ENCODE measurements at places on chromosomes 2 and 18. TPM values are rescaled to one million over a fixed set of nuclear protein-coding genes. Genes with fewer than 3 reads are reported as not detected.

DNA sequence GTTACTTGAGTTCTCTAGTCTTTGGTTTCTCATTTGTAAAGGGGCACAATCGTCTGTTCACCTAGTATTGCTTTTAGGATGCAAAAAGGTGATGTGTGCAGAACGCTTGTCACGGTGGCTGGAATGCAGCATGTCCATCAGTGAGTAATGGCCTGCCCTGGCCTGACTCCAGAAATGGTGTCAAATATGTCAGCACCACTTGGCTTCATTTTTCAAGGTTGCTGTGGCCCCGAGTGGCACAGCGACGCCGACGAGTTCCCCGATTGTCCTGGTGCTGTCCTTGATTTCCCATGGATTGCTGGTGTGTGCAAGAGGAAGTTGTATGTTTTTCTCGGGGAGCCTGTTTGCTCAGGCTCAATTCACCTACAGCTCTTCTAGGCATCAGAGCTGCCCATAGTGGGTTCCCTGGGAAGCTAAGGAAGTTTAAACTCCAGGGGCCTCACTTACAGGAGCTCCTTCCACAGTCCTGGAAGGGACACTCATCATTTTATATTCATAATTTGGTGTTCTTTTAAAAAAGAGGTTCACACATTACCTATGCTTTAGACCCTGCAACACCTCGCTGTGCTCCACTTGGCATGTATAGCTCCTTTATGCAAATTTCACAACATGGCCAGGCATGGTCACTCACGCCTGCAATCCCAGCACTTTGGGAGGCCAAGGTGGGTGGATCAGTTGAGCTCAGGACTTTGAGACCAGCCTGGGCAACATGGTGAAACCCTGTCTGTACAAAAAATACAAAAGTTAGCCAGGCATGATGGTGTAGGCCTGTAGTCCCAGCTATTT is 25.6 kb upstream of the ZNF407 start:
- H3K4me3 ChIP-seq: no peak overlapping the region
- H3K36me3 ChIP-seq: no peaks in the 10 kb centered on the region
- DNase-seq: no peak
- H3K4me1 ChIP-seq: no peaks in the 10 kb centered on the region
- peaks cover 11% of the 10 kb centered on the region for H3K27me3 ChIP-seq

- no peak for DNase-seq
- no peaks in the 10 kb centered on the region for H3K4me1 ChIP-seq
- peaks cover 4% of the 10 kb centered on the region for H3K27me3 ChIP-seq
- H3K36me3 ChIP-seq: no peaks in the 10 kb centered on the region
- no peak overlapping the region for H3K4me3 ChIP-seq
- no peak overlapping the region for H3K27ac ChIP-seq
These were observed 40.1 kb upstream of the PLEKHM3 start for GRCh38 chr2:208065476-208065875.

DNA sequence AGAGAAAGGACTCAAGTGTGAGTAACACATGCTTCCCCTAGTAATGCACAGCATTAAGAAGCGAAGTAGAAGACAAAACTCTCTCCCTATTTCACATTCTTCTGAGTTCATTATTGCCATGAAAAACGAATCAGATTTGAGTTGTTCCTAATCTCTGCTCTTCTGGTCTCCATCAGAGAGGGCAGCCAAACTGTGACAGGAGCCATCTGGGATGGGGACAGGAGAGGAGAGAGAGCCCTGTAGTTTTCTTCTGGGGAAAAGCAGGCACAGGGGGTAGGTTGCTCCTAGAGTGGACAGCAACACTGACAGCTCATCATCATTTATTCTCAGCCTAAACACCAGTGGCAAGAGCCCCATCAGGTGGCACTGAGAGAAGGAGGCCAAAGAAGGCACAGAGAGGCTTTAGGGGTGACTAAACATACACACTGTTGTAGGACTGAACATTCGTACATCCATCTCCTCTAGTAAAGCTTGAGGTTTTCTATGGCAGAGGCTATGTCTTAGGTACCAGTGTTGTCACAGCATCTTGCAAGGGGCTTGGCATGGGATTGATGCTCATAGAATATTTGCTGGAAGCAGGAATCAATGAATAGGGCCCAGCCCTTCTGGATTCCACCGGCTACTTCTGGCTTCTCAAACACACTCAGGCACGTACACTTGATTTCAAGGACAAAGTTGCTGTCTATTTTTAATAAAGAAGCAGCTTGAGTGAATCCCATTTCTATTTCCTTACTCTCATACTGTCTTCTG is 33.1 kb downstream of the SLC8A1 start:
- H3K4me1 ChIP-seq: no peaks in the 10 kb centered on the region
- no peaks in the 10 kb centered on the region for H3K36me3 ChIP-seq
- no peak overlapping the region for H3K27ac ChIP-seq
- H3K27me3 ChIP-seq: no peaks in the 10 kb centered on the region

GRCh38 chr2:3102081-3102921 is 275.3 kb downstream of the EIPR1 start:
- peaks cover 17% of the 10 kb centered on the region for H3K27me3 ChIP-seq
- H3K36me3 ChIP-seq: no peaks in the 10 kb centered on the region
- no peak overlapping the region for H3K4me3 ChIP-seq
- DNase-seq: no peak
- H3K27ac ChIP-seq: no peak overlapping the region

- peaks cover 63% of the 10 kb centered on the region for H3K4me1 ChIP-seq
- H3K36me3 ChIP-seq: peaks cover 6% of the 10 kb centered on the region
- no peaks in the 10 kb centered on the region for H3K27me3 ChIP-seq
- H3K4me3 ChIP-seq: no peak overlapping the region
- no peak for DNase-seq
- peak overlapping the region; percentile 6 for H3K27ac ChIP-seq
These were observed 77.2 kb downstream of the CD28 start for GRCh38 chr2:203783496-203784203.

DNA sequence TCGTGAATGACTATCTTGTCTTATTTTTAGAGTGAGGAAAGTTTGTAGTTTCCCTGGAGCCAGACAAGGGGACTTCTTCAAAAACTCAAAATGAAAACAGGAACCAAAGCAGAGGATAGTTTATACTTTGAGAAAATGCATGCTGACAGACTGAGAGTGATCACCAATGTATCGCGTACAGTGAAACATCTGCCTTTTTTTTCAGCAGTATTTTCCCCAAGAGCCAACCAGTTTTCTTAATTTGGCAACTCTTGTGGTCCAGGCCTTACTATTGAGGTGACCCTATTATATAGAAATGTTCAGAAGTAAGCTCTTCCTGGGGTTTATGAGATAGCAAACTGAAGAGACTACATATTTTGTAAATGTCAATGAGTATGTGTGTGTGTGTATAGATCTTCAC is 153.7 kb upstream of the VRK2 start:
- H3K27me3 ChIP-seq: peaks cover 6% of the 10 kb centered on the region
- no peak overlapping the region for H3K27ac ChIP-seq
- no peak for DNase-seq
- H3K4me1 ChIP-seq: no peaks in the 10 kb centered on the region

DNA sequence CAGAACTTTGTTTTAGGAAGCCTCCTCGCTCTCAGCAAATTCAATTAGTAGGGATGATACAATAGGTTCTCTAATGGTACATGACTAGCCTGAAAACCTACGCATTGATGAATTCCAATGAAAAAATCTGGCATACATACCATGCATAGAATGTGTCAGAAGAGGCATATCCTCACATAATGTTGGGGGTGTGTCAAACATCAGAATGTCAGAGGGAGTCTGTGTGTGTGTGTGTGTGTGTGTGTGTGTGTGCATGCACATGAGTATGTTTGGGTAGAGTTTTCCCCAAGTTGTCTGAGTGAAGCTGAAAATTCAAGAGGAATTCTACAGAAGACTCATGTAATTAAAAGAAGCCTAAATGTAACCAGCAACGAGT is 78.5 kb downstream of the FIGN start:
- H3K4me3 ChIP-seq: no peak overlapping the region
- H3K4me1 ChIP-seq: no peaks in the 10 kb centered on the region
- no peaks in the 10 kb centered on the region for H3K36me3 ChIP-seq
- DNase-seq: no peak

DNA sequence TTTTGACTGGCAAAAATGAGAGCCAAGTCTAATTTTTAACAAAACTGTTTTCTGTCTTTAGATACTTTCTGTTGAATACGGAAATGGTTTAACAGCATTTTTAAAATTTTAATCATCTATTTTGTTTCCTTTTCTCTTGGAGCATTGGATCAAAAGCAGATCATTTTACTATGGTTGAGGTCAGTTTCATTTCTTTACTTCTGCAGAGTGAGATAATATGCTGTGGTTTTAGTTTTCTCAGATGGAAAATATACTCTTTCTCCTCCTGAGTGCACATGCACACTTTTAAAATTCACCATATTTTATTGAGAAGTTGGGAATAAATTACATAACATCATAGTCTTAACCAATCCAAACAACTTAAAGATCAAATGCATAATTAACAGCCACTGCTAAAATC is 283.3 kb downstream of the SLC8A1 start:
- H3K4me3 ChIP-seq: no peak overlapping the region
- no peaks in the 10 kb centered on the region for H3K36me3 ChIP-seq

GRCh38 chr18:6370886-6371635 is 43.6 kb downstream of the L3MBTL4 start:
- no peak for DNase-seq
- no peaks in the 10 kb centered on the region for H3K27me3 ChIP-seq
- H3K4me3 ChIP-seq: no peak overlapping the region
- H3K36me3 ChIP-seq: no peaks in the 10 kb centered on the region

- H3K4me1 ChIP-seq: peaks cover 5% of the 10 kb centered on the region
- no peak overlapping the region for H3K27ac ChIP-seq
- no peaks in the 10 kb centered on the region for H3K27me3 ChIP-seq
- peak overlapping the region; percentile 68 for H3K4me3 ChIP-seq
- no peak for DNase-seq
These were observed 272.5 kb downstream of the DSEL start for GRCh38 chr18:67243799-67244587.

- H3K27ac ChIP-seq: no peak overlapping the region
- peaks cover 8% of the 10 kb centered on the region for H3K27me3 ChIP-seq
- H3K36me3 ChIP-seq: no peaks in the 10 kb centered on the region
- no peaks in the 10 kb centered on the region for H3K4me1 ChIP-seq
- H3K4me3 ChIP-seq: no peak overlapping the region
These were observed 56.9 kb upstream of the HAAO start for GRCh38 chr2:42849311-42849710.

DNA sequence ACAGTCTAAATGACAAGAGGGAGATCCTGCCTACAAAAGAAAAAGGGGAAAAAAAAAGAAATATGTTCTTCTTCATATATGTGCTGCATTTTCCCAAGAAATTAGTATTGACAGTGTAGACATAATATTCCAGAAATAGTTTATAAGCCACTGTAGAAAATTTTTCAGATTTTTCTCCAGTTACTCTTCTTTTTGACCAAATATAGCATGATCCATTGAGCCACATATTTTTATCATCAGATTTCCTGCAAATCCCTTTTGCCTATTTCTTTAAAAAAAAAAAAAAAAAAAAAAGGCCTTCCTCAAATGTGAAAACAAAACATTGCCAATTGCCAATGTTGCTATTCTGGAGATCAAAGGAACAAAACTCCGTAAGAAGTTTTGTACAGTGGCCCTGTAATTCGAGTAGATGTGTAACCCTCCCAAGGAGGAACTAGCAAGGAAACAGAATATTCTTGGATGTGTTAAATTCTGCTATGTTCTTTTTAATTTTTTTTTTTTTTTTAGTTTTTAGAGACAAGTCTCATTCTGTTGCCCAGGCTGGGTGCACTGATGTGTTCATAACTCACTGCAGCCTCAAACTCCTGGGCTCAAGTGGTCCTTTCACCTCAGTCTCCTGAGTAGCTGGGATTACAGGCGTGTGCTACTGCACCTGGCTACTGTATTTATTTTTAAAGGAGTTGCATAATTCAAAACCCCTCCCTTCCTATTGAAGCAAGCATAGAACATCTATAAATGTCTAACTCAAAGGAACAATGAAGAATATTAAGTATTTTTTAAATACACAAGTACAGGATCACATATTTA is 12.5 kb upstream of the CABYR start:
- H3K36me3 ChIP-seq: peaks cover 39% of the 10 kb centered on the region
- no peak overlapping the region for H3K27ac ChIP-seq
- H3K4me3 ChIP-seq: no peak overlapping the region

DNA sequence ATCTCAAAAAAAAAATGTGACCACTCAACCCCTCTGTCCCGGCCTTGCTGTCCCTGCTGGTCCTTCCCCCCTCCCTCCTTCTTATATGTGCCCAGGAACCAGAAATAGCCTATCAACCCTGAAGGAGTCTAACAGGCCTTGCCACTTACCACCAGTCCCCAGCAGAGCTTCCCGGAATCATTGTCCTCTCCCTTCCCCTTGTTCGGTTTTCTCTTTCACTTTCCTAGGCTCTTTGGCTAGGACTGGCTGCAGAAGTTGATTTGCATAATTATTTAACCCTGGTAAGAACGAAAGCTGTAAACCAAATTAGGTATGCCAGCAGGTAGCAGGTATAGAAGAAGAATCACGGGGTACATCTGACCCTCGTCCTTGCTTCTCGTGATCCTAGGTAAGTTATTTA is 72.6 kb upstream of the ZNF532 start:
- no peak overlapping the region for H3K4me3 ChIP-seq
- peaks cover 7% of the 10 kb centered on the region for H3K27me3 ChIP-seq
- no peaks in the 10 kb centered on the region for H3K4me1 ChIP-seq
- H3K36me3 ChIP-seq: no peaks in the 10 kb centered on the region

GRCh38 chr2:158718851-158719250 is 76.3 kb upstream of the DAPL1 start:
- H3K36me3 ChIP-seq: no peaks in the 10 kb centered on the region
- no peaks in the 10 kb centered on the region for H3K4me1 ChIP-seq
- no peak overlapping the region for H3K4me3 ChIP-seq
- DNase-seq: no peak
- no peak overlapping the region for H3K27ac ChIP-seq
- peaks cover 3% of the 10 kb centered on the region for H3K27me3 ChIP-seq

GRCh38 chr2:155528034-155528433 is 804.5 kb downstream of the NR4A2 start:
- no peak overlapping the region for H3K4me3 ChIP-seq
- H3K27me3 ChIP-seq: no peaks in the 10 kb centered on the region
- DNase-seq: no peak
- no peaks in the 10 kb centered on the region for H3K36me3 ChIP-seq
- no peak overlapping the region for H3K27ac ChIP-seq
- no peaks in the 10 kb centered on the region for H3K4me1 ChIP-seq

- H3K4me1 ChIP-seq: peaks cover 13% of the 10 kb centered on the region
- H3K36me3 ChIP-seq: no peaks in the 10 kb centered on the region
- no peak overlapping the region for H3K4me3 ChIP-seq
- no peak for DNase-seq
- H3K27ac ChIP-seq: no peak overlapping the region
These were observed 132.2 kb upstream of the CXCR4 start for GRCh38 chr2:136250131-136250530.

The PELI1 gene
- 47.1 TPM for total RNA-seq

The SIGLEC15 gene
- not detected for total RNA-seq

The ACTG2 gene
- 0.26 TPM for total RNA-seq

The NFU1 gene
- total RNA-seq: 29.3 TPM

The NEU4 gene
- total RNA-seq: 0.61 TPM

The KRTCAP3 gene
- 3.5 TPM for total RNA-seq

The MOGAT1 gene
- total RNA-seq: not detected

The PLCD4 gene
- 0.62 TPM for total RNA-seq

The LCT gene
- total RNA-seq: 0.41 TPM

The SPP2 gene
- not detected for total RNA-seq

The TMEM150A gene
- total RNA-seq: 8.9 TPM

The VAMP8 gene
- total RNA-seq: 89.6 TPM

The CREG2 gene
- total RNA-seq: not detected
